Activated T-cell treated with anti-CD3 and anti-CD28 coated beads, Interleukin-2, amount 50 U/mL, for 72 hours (primary cell): ENCODE measurements at places on chromosomes 6 and 20. TPM values are rescaled to one million over a fixed set of nuclear protein-coding genes. Genes with fewer than 3 reads are reported as not detected.

GRCh38 chr6:12593771-12594529 lies 122.6 kb upstream of the PHACTR1 start:
- no peak overlapping the region for H3K27ac ChIP-seq
- no peaks in the 10 kb centered on the region for H3K4me1 ChIP-seq
- no peak overlapping the region for H3K4me3 ChIP-seq
- H3K27me3 ChIP-seq: peaks cover 30% of the 10 kb centered on the region
- DNase-seq: no peak
- no peaks in the 10 kb centered on the region for H3K36me3 ChIP-seq

GRCh38 chr6:115643762-115644161 lies 416.9 kb downstream of the FRK start:
- no peak for DNase-seq
- no peaks in the 10 kb centered on the region for H3K27me3 ChIP-seq
- no peak overlapping the region for H3K27ac ChIP-seq
- H3K4me1 ChIP-seq: no peaks in the 10 kb centered on the region
- H3K4me3 ChIP-seq: no peak overlapping the region

DNA sequence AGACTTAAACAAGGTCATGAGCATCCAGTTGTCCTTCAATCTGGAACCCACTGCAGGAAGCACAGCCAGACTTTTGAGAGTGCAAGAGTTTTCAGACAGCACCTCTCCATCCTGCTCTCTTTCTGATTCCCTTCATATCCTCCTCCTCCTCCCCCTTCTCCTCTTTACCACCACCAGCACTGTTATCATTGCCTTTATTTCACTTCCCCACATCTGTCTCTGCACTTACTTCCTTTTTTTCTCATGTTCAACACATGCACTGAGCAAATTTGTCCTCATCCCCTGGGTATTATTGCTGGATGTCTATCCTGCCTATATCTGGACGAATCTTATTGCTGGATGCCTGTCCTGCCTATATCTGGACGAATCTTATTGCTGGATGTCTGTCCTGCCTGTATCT lies 554.8 kb downstream of the DHX35 start:
- no peak for DNase-seq
- no peak overlapping the region for H3K27ac ChIP-seq
- no peaks in the 10 kb centered on the region for H3K4me1 ChIP-seq
- H3K36me3 ChIP-seq: no peaks in the 10 kb centered on the region

DNA sequence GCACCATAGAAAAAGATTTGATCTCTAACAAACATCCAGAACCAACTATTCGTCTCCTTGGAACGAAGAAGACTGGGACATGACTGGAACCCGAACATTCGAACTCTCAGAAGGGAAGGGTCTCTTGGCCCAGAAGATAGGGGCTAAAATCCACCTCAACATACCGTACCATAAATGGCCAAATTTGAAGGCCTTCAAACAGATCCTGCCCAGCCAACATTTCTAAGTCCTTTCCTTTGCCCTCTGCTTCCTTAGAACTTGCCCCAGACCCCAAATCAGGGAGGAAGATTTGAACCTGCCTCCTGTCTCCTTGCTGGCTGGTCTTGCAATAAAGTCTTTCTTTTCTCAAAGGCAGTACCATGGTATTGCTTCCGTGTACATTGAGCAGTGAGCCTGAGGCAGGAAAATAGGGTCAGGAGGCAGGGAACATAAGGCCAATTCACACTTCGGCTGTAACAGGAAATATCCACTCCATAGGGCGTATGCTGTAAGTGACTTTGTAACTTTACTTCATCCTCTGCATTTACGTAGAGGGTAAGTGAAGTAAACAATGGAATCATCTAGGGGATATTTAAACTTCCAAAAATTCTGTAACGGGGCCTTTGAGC lies 1.8 kb upstream of the PXDC1 start:
- no peak overlapping the region for H3K27ac ChIP-seq
- H3K4me3 ChIP-seq: peak overlapping the region; percentile 81
- H3K36me3 ChIP-seq: no peaks in the 10 kb centered on the region
- DNase-seq: no peak
- H3K27me3 ChIP-seq: peaks cover 29% of the 10 kb centered on the region

DNA sequence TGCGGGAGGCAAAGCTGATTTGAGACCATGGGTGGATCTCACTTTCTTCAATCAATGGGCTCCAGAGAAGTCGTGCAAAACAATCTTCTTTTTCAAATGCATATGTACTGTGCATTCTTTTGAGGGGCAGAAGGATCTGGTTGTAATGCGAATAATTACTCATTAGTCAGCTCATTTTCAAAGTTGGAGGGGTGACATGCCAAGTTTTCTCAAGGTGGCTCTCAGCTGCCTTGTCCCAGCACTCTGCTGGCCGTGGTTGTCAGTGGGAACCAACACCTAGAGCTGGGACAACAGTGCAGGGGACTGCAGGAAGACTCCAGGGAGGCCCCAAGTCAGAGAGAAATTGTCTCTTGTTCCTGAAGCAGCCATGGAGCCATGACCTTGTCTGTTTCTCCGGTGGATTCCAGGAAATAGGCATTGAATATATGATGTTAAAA lies 25.3 kb downstream of the MYT1 start:
- H3K27me3 ChIP-seq: peaks cover 6% of the 10 kb centered on the region
- no peaks in the 10 kb centered on the region for H3K36me3 ChIP-seq
- H3K27ac ChIP-seq: no peak overlapping the region
- H3K4me3 ChIP-seq: no peak overlapping the region
- DNase-seq: no peak
- peaks cover 6% of the 10 kb centered on the region for H3K4me1 ChIP-seq

- no peaks in the 10 kb centered on the region for H3K36me3 ChIP-seq
- no peaks in the 10 kb centered on the region for H3K4me1 ChIP-seq
- DNase-seq: no peak
- H3K27ac ChIP-seq: no peak overlapping the region
These were observed 67.1 kb downstream of the EPB41L2 start for GRCh38 chr6:130995783-130996447.

The TCP1 gene
- total RNA-seq: 291 TPM
